ENCODE measurements at places on chromosomes 7 and 10.

DNA sequence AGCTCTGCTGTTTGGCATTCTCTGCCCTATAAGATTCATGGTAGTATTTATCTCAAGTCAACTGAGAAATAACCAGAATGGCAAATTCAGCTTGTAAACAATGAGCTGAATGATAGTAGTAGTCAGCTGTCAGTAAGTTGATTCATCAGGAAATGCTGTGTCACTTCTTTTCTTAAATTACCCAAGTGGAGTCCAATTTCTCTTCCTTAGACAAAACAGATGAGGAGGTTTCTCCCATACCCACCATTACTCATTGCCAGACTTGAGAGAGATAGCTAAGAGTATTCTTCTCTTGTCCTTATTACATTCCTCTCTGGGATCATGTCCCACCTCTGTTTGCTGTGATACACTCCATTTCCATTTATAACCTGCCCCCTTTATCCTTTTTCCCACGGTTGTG, 159.8 kb upstream of the STEAP1 start:
- DNase-seq: no peak

DNA sequence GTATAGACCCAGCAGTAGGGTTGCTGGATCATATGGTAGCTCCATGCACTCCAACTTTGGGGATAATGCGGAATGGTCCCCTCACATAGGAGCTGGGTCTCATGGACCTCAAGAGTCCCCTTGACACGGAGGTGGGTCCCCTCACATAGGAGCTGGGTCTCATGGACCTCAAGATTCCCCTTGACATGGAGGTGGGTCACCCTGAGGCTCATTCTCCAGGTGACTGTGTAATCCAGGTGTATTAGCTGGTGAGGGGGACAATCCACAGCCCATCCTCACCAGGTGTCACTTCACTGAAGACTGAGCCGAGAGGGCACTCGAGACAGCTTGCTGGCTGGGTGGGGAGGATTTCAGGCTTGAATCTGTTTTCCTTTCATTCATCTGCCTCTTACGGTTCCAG, 121.9 kb downstream of the PTPN20 start:
- no peak for DNase-seq

- no peak for DNase-seq
These were observed 393 bp downstream of the PLA2G12B start for GRCh38 chr10:72954230-72954595.

- DNase-seq: no peak
These were observed 42.8 kb downstream of the GLI3 start for GRCh38 chr7:42194238-42194637.

DNA sequence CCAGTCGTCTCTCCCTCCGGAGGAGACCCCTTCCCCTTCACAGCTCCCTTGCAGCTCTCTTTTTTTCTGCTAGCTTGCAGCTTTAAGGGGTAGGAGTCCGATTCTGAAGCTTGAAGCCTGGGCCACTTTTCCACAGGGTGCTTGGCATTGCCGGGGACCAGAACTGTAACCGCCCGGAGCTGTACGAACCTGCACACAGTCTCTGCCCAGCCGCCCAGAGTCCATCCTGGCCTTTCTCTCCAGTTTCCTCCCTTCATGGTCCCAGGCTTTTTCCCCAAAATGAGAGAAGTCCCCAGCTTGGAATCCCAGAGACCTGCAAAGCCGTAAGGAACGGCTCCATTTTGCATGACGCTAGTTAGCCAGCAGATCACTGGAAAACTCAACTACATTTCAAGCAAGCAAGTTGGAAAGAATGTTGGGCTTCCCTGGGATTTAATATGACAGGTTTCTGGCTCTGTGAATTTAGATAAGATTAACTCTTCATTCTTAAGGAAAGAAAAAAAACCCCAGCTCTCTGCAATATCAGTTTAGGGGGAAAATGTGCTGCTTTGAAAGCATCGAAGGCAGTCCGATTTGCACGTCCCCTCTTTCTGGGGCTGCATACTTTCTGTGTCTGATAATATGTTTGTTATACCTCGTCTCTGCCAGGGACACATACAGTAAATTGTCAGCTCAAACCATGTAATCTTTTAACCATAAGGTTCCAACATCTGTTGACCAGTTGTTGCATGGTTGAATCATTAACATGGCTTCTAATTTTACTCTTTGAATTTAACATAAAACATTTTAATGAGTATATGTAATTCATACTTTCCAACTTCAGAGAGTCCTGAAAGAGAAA, 190.0 kb upstream of the LYZL2 start:
- DNase-seq: no peak

- no peak for DNase-seq
These were observed 19.1 kb upstream of the TPK1 start for GRCh38 chr7:144854839-144855424.

- DNase-seq: no peak
These were observed 217.6 kb downstream of the USP6NL start for GRCh38 chr10:11393858-11394257.

- no peak for DNase-seq
These were observed 77.5 kb upstream of the MEOX2 start for GRCh38 chr7:15764010-15764409.

- DNase-seq: peak; percentile 7
These were observed 142.7 kb downstream of the ADARB2 start for GRCh38 chr10:1594372-1595241.

DNA sequence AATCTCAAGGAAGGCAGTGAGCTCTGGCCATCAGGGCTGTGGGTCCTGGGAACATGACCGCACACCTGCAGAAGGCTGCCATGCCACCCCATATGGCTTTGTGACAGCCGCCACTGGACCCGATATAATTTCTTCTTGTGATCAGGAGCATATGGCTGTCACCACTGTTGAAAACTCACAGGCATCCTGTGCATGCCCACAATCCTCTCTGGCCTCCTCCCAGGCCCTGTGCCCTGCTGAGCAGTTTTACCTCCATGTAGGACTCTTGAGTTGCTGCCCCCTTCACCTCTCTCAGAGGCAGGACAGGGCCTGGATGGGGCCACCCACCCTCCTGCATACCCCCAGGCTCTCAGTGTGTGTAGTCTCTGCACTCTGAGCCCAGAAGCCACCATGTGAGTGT, 391.9 kb upstream of the AKR1E2 start:
- no peak for DNase-seq

Measured in mucosa of descending colon (tissue), 3 donors.